ENCODE measurements at places on chromosomes 4 and X. TPM values are rescaled to one million over a fixed set of nuclear protein-coding genes. Genes with fewer than 3 reads are reported as not detected.

CFP gene
- under 0.01 TPM for total RNA-seq

STS gene
- total RNA-seq, result 4.1 TPM

SEPSECS gene
- 6.7 TPM for total RNA-seq

PABPC4L gene
- total RNA-seq, result 0.20 TPM

IL3RA gene
- total RNA-seq, result 15.5 TPM

PDZD4 gene
- total RNA-seq, result 0.60 TPM

MAGEC3 gene
- not detected for total RNA-seq

UGT2B17 gene
- not detected for total RNA-seq

SERPINA7 gene
- total RNA-seq, result not detected

RAB40AL gene
- 0.20 TPM for total RNA-seq

S100P gene
- total RNA-seq, result 0.40 TPM

CT45A2 gene
- not detected for total RNA-seq

STARD8 gene
- 33.3 TPM for total RNA-seq

RNF212 gene
- total RNA-seq, result 0.22 TPM

NPY1R gene
- total RNA-seq, result not detected

RADX gene
- under 0.01 TPM for total RNA-seq

CPXCR1 gene
- not detected for total RNA-seq

TMEM150C gene
- 3.3 TPM for total RNA-seq

SPACA5 gene
- not detected for total RNA-seq

CLDN22 gene
- total RNA-seq, result not detected

PCDH19 gene
- under 0.01 TPM for total RNA-seq

FGF2 gene
- 7.6 TPM for total RNA-seq

PCDH11X gene
- not detected for total RNA-seq
